ENCODE measurements at places on chromosomes 3 and 15. TPM values are rescaled to one million over a fixed set of nuclear protein-coding genes. Genes with fewer than 3 reads are reported as not detected.

DNA sequence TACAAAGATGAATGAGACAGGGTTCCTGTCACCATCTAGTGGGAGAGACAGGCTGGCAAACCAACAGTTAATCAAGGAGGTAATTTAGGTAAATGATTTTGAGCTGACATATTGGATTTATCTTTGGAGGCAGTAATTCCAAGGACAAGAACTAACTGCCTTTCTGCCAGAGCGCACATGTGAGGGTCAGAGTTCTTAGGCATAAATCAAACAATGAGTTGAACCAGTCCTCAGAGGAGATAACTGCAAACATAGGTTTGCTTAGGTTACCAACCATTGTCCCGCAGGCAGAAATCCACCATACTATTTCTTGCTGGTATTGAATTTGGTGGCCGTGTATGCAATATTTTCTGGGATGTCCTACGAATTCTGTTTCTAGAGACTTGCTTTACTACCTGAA, 14.2 kb upstream of the PPP1R2 start:
- no peak for DNase-seq

- no peak for DNase-seq
Observed at GRCh38 chr3:127552038-127552437, 38.5 kb downstream of the TPRA1 start.

GRCh38 chr15:73959012-73959581, 32.8 kb downstream of the LOXL1 start:
- no peak for DNase-seq

GRCh38 chr3:188197388-188197847, 43.5 kb downstream of the LPP start:
- no peak for DNase-seq

- no peak for DNase-seq
Observed at GRCh38 chr3:109224333-109224732, 87.8 kb downstream of the C3orf85 start.

DNA sequence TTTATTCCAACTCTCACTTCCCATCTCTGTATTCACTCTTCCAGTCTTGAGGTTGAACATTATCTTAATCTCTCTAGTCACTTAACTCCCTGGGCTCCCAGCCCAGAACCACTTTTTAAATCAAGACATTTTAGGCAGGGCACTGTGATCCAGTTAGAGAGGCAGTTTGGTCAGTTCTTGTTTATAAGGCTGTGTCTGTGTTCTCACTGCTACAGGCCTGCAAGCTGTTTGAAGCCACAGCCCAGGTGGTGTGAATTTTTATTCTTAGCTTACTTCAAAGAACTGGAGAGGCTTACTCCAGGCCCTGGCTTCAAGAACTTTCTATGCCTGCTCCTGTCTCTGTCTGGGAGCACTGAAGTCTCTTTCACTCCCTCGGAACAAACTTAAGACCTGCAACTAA, 906.1 kb downstream of the CADM2 start:
- DNase-seq, result peak; percentile 2

DNA sequence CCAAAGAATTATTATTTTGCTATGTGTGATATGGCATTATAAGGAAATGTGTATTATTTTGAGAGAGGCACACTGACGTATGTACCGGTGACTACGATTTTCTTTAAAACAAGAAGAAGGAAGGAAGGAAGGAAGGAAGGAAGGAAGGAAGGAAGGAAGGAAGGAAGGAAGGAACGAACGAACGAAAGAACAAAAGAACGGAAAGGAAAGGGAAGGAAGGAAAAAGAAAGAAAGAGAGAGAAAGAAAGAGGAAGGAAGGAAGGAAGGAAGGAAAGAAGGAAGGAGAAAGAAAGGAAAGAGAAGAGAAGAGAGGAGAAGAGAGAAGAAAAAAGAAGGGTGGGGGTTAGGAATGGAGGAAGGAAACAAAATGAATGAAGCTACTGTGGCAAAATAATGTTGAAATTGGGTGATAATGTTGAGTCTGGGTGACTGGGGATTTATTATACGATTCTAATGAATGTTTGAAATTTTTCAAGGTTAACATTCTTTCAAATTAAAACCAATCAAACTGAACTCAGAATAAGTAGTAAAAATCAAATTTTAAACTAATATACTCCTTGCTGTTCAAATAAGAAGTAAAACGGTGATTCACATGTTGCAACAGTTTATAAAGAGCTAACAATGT, 70.3 kb downstream of the PHC3 start:
- DNase-seq, result no peak

DNA sequence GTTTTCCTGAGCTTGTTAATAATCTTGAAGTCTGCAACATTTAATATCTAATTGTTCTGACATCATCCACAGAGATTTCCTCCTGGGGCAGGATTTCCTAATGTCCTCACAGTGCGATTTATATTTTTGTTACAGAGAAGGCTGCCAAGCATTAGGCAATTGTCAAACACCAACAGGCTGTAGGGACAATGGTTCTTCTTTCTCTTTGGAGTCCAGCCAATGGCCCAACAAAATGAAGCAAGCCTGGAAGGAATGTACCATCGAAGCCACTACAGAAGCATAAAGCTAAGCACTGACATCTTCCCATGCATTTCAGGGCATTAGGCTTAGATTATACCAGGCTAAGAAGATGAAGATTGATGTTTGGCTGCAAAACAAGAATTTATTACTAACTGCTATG, 173.0 kb upstream of the FRMD4B start:
- peak; percentile 88 for DNase-seq

DNA sequence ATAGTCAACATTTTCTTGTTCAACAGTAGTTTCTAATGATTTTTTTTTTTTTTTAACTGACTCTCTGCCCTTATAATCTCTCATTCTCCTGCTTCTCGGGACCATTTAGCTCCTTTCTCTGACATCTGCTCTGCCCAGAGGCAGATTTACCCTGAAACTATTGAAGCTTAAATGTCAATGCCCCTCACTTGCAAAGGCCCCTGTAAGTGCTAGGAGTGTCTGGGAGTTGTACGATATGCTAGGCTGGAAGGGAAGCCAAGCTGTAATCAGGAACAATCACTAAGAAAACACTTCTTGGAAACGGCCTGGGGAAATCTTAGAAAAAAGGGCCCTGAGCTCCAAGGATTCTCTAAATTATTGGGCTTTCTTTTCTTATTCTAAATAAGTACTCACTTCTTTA, 5.8 kb upstream of the PLOD2 start:
- DNase-seq, result no peak

TIMP4 gene
- polyA plus RNA-seq, result 0.22 TPM

CP gene
- 7.3 TPM for polyA plus RNA-seq

POU1F1 gene
- polyA plus RNA-seq, result not detected

KBTBD12 gene
- polyA plus RNA-seq, result 1.4 TPM

SLC12A8 gene
- 1.3 TPM for polyA plus RNA-seq
